H4 (cell line): ENCODE measurements at places on chromosomes 4 and X. TPM values are rescaled to one million over a fixed set of nuclear protein-coding genes. Genes with fewer than 3 reads are reported as not detected.

- DNase-seq: no peak
Measured at GRCh38 chr4:83109480-83110222, 4.9 kb downstream of the PLAC8 start.

DNA sequence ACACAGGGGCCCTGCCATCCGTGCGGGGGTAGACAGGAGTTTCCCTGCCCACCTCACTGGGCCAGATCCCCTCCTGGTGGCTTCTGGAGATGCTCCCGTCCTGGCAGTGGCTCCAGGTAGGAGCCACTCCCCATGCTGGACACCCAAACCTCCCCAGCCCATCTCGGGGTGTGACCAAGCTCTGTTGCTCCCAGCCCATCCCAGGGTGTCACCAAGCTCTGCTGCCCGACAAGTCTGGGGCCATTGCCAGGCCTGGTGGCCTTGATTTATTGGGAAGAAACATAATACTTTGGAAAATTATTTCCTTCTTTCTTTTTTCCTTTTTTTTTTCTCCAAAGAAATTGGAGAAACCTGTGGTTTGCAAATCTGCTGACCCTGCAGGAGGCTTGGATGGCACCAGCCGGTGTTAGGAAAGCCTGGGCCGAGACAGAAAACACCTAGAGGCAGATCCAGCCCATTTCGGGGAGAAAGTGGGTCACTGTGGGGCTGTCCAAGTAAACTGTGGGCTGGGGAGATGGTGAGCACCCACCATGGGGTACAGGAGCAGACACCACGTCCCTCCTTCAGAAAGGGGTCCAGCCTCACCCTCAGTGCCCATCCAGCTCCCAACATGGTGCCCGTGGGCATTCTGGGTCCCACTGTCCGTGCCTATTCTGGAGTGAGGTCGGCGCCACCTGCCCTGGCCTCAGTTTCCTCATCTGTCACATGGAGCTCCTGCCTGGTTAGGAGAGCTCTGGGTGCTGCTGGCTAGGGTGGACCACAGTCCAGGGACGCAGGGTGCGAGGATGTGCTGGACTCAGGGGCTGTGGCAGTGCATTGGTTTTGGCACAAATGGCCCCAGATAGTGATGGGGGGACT is 59.4 kb upstream of the ADRA2C start:
- DNase-seq: no peak

Gene AREG
- total RNA-seq: 0.91 TPM in 1 of 2 replicates, not detected in the other

DNA sequence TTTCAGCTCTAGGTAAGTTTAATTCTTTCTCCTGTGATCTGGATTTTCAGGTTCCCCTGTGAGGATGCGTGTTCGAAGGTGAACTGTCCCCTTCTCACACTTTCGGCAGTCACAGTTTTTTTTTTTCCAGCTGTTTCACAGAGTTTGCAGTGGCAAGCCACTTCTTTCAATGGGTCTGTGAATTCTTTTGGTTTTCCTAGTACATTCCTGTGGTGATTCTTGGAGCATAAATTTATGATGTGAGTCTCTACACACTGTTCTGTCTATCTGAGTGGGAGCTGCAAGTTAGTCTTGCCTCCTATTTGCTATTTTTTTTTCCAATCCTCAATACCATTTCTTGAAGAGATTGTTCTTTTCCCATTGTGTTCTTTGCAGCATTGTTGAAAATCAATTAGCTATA is 595.5 kb downstream of the RAPGEF2 start:
- peak; percentile 70 for DNase-seq

Gene FAM53A
- total RNA-seq: 0.04 and 0.46 TPM in 2 replicates

DNA sequence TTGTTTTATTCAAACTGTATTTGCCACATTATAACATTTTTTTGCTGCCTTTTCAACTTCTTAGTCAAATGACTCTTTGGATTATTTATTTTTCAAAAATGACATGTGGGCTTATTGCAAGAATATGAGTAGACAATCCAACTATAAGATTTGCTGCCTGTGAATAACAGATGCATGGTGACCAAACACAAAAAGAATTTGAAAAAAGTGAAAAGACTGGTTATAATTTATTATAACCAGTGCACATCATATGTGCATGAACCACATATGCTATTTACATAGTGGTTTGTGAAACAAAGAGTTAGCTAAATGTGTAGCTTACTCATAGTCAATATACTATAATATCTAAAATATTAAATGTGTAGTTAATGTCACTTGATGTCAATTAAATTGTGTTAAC is 2086.8 kb downstream of the ARAP2 start:
- no peak for DNase-seq

Gene LRAT
- 0.14 and 0.21 TPM in 2 replicates for total RNA-seq

- no peak for DNase-seq
Measured at GRCh38 chrX:13891377-13892140, 74.7 kb upstream of the GPM6B start.

GRCh38 chr4:13368217-13368616 is 115.9 kb downstream of the RAB28 start:
- DNase-seq: no peak
